ENCODE measurements at places on chromosomes 11 and 22. TPM values are rescaled to one million over a fixed set of nuclear protein-coding genes. Genes with fewer than 3 reads are reported as not detected.

- DNase-seq, result no peak
These were observed 29.0 kb downstream of the P4HA3 start for GRCh38 chr11:74282421-74282820.

GRCh38 chr22:37018815-37019308, 385 bp downstream of the TST start:
- no peak for DNase-seq

DNA sequence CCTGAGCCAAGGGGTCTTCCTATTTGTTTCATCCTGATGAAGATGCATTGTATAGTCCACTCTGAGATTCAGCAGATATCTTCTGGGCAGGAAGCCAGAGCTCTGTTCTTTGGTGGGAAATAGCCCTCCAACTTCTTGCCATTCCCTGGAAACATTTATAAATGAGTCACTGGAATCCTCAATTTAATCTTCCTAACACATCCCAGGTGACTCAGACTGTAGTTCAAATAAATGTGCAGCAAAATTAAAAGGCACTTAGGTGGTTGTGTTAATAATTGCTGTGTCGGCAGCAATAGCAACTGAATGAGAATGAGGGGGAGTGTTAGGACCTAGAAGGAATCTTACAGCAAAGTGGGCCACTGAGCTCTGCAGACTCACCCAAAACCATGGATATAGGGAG, 108.6 kb downstream of the INSC start:
- DNase-seq, result no peak

DNA sequence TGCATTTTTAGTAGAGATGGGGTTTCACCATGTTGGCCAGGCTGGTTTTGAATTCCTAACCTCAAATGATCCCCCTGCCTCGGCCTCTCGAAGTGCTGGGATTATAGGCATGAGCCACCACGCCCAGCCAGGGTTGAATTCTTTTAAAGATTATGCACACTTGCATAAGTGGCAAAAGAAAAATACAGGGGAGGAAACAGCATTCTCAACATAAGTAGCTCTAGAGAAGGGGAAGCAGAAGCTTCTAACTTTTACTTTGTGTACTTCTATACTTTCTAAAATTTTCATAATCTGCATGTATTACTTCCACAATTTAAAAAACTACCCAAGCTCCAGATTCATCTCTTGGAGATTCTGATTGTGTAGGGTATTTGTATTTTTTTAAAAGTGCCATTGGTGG, 108.0 kb downstream of the SLC1A2 start:
- DNase-seq, result no peak

DNA sequence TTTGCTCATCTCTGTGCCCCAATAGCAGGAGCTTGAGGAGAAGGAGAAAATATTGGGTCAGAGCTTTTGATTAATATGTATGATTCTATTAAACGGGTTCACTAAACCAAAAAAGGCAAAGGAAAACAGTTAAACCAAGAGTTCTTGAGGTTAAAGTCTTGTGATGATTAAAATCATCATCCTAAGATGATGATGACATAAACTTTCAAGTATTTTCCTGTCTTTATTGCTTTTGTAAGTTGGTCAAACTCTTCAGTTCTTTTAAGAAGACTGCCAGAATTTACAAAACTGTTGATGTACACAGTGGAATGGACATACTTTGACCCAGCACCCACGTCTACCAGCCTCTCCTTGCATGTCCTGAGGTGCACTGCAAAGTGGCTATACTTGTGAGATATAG, 41.0 kb downstream of the FDX1 start:
- DNase-seq, result no peak

- DNase-seq, result peak; percentile 37
These were observed 113.1 kb upstream of the HSD17B12 start for GRCh38 chr11:43567396-43567975.

GRCh38 chr22:28829358-28830181, 29.2 kb upstream of the XBP1 start:
- DNase-seq, result peak; percentile 50

GRCh38 chr11:46105926-46106325, 15.3 kb downstream of the PHF21A start:
- DNase-seq, result no peak

DNA sequence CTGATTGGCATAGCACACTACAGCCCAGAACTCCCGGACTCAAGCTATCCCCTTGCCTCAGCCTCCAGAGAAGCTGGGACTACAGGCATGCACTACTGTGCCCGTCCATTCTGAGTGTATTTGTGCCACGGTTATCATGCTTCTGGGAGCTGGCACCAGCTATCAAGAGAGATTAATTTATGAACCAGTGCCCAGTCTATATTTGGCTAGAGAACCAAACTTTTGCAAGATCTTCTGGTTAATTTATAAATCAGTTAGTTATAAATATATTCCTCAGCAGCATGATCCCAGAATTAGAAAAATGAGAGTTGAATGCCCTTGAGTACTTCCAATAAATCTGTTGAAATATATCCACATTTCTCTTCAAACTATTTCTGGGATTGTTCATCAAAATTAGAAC, 67.5 kb upstream of the OR5AN1 start:
- no peak for DNase-seq

DNA sequence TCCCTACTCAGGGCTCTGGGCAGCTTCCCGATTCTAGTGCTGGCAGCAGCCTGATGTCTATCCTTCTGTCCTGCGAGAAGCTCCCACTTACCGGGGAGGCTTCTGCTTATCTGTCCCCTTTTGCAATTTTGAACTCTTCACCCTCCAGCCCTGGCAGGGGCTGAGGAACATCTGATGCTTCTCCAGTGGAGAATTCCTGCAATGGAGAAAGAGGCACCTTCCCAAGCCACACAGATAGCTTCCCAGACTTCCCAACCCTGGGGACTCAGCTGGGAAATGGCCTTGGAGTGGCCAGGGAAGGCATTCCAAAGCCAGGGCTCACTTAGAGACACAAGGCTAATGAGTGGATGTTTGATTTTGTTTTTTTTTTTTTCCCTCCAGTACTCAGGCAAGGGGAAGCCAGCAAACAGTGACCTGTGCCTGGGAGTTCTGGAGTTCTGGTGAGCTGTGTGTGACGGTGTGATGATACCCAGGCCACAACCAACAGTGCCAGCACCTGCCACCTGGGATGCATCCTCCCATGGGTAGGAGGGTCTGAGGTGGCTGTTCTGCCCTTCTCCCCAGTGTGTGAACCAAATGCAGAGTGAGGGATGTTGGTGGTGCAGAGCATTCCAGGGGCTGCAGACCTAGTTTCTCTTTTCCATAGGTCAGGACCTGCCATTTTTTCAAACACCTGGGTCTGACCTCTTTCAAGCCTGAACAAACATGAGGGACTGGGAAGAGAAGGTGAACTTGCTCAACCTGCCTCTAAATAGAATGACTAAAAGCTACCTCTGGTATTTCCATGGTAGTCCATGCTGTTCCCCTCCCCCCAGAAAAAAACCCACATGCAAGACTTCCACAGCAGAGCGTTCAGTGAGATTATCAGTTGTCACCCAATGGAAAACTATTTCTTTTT, 95.1 kb downstream of the CCDC81 start:
- DNase-seq, result no peak

GRCh38 chr11:121367001-121367843, 74.7 kb downstream of the SC5D start:
- DNase-seq, result no peak

- DNase-seq, result no peak
These were observed 23.8 kb downstream of the MICAL2 start for GRCh38 chr11:12134236-12134585.

DNA sequence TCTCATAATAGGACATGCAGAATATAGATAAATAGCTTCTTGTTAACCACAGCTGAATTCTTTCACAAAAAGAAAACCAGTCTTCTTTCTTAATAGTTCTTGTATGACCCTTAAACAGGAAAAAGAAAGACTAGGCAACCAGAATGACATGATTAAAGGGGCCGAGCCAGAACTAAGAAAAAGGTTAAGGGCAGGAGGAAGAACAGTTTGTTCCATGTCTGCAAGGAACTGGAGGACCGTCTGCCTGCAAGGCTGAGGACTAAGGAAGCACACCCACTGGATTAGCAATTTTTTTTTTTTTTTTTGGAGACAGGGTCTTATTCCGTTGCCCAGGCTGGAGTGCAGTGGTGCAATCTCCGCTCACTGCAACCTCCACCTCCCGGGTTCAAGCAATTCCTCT, 26.0 kb upstream of the TMPRSS5 start:
- no peak for DNase-seq

GRCh38 chr11:78990261-78990660, 415.6 kb upstream of the NARS2 start:
- DNase-seq, result no peak

GRCh38 chr11:108223348-108224149, 682 bp downstream of the ATM start:
- DNase-seq, result no peak

GRCh38 chr22:45817745-45818423, 146.2 kb downstream of the ATXN10 start:
- DNase-seq, result no peak

DNA sequence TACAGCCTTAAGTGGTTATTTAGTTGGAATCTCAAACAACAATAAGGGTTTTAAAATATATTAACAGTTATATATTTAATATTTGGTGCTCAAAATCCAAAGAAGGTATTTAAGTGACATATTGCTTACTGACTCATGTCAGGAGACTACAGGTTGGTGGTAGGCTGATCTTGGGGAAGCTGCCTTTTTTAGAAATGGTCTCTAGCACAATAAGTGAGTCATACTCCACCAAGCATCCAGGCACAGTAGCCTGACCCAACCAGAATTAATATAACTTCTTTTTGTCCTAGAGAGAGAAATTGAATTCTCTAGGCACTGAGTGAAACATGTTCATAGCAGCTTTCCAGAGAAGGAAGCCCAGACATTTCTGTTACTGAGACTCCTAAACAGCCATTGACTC, 868.5 kb upstream of the TENM4 start:
- no peak for DNase-seq

GRCh38 chr11:92897487-92897886, 72.0 kb upstream of the MTNR1B start:
- DNase-seq, result no peak

Gene C11orf97
- total RNA-seq, result not detected

Gene MN1
- total RNA-seq, result 10.5 TPM

Gene C11orf42
- not detected for total RNA-seq

Gene VSIG2
- not detected for total RNA-seq

Gene OR8D4
- total RNA-seq, result not detected

Gene CCDC116
- total RNA-seq, result not detected

Gene GP1BB
- total RNA-seq, result 3.9 TPM
